ENCODE measurements at places on chromosomes 1 and 21.

GRCh38 chr21:45364468-45365185 lies 40.3 kb upstream of the COL18A1 start:
- peak; percentile 67 for DNase-seq

GRCh38 chr1:105793536-105794146 lies 1262.8 kb upstream of the PRMT6 start:
- DNase-seq: no peak

GRCh38 chr1:208254376-208254775 lies 10.2 kb upstream of the PLXNA2 start:
- peak; percentile 84 for DNase-seq

DNA sequence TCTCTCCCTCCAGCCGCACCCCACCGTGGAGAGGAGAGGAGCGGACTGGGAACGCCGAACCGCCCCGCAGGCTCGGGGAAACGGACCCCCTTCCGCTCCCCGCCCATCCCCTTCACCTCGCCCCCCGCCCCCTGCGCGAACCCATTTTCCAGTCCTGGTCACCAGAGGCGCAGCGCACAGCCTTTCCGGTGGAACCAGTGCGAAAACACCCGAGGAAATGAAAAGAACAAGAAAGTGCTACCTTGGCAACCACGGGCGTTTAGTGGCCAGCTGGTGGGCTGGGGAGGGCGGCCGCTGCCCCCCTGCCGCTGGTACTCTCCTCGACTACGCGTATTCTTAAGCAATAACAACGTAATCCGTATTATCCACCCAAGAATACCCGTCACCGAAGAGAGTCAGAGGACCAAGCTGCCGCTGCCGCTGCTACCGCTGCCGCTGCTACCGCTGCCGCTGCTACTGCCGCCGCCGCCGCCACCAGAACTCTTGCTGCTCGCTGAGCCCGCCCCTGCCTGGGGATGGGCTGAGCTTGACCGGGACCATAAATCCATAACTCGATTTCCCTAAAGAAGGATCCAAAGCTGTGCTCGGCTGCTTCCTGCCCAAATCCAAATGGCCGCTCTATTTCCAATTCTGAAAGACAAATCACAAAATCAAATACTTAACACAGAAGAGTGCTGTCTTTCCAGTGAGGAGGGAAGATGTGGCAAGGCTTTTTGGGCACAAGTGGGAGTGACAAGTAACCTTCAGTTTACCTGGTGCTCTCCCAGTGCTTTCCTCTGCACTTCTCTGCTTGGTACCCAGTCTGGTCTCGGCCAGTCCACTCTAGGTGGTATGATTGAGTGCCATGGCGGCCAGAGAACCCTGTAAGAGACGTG lies 125.2 kb upstream of the DPYD start:
- peak; percentile 65 for DNase-seq

DNA sequence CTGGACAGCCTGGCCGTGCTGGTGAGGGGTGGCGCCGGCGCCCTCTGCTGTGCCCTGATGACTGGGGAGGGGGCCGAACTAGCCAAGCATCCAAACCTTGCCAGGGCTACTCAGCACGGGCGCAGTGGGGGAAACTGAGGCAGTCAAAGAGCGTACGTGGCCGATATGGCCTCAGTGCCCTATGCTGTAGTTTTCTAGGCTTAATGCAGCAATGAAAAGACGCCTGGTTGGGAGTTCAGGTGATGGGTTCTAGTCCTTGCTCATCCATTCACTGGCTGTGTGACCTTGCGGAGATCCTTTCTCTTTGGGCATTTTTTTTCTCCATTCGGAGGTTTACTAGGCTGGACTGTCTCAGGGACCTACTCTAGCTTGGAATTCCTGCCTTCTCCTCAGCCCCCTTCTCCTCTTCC lies 822 bp downstream of the MTX1 start:
- no peak for DNase-seq

DNA sequence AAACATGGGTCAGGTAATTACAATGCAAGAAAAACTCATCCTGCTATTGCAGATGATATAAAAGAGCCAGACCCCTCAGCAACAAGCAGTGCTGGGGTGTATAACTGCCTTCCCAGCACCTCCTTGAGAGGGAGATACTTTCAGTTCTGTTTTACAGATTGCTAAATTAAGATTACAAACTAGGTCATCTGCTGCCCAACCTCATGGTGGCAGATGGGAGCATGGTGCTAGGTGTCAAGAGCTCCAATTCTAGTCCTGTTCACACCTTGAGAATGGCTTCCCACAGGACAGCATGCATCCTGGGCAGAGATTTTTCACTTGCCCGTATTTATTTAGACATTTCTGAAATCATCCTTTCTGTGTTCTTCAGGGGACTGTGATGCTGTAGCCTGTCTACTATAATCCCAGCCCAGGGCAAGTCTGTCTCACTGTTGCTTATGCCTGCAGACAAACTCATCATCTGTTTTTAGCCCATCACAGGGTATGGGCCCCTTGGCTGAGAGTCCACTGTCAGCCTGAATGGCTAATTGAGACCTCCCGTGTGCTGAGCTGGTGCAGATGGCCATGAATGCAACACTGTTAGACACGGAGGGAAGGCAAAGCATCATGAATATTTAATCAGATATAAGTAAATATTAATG lies 40.2 kb upstream of the PBX1 start:
- no peak for DNase-seq

GRCh38 chr21:44450999-44451398 lies 4.3 kb upstream of the LRRC3 start:
- no peak for DNase-seq

- DNase-seq: peak; percentile 58
Measured at GRCh38 chr1:206490771-206491405, 16.4 kb upstream of the RASSF5 start.

GRCh38 chr21:15761507-15762100 lies 31.8 kb downstream of the USP25 start:
- no peak for DNase-seq

GRCh38 chr1:220573836-220574235 lies 45.9 kb downstream of the MARK1 start:
- DNase-seq: no peak

- DNase-seq: peak; percentile 59
Measured at GRCh38 chr1:37465593-37466517, 8.5 kb upstream of the ZC3H12A start.

DNA sequence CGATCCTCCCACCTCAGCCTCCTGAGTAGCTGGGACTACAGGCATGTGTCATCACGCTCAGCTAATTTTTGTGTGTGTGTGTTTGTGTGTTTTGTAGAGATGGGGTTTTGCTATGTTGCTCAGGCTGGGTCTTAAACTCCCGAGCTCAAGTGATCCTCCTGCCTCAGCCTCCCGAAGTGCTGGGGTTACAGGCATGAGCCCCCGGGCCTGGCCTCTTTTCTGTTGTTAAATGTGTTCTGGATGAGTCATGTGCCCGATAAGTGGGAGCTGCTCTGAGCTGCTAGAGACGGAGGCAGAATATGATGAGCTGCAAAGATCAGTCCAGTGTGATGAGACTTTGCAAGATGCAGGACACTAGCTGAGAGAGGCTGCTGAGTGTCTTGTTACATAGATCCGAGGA lies 75.5 kb downstream of the VPS13D start:
- DNase-seq: no peak

GRCh38 chr1:224851210-224851847 lies 78.1 kb upstream of the DNAH14 start:
- peak; percentile 58 for DNase-seq

GRCh38 chr1:112565800-112566199 lies 53.1 kb downstream of the ST7L start:
- DNase-seq: no peak

DNA sequence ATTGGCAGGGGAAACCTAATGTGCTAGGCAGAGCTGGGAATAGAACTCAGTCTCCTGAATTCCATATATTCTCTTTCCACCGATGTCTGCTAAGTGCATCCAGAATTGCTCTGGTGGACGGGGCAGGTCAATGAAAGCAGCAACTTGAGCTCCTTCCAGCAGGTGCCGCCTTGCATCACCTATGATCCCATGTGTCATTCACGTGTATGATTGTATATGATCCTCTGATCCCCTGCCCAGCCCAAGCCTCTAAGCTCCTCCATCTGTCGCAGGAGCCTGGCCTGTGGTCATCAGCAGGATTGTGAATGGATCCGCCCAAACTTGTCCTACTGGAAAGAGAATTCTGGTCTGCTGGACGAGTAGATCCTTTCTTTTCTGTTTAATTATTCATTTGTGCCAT lies 13.1 kb downstream of the ACTA1 start:
- DNase-seq: no peak

- no peak for DNase-seq
Measured at GRCh38 chr1:229170274-229170673, 100.6 kb upstream of the RAB4A start.

DNA sequence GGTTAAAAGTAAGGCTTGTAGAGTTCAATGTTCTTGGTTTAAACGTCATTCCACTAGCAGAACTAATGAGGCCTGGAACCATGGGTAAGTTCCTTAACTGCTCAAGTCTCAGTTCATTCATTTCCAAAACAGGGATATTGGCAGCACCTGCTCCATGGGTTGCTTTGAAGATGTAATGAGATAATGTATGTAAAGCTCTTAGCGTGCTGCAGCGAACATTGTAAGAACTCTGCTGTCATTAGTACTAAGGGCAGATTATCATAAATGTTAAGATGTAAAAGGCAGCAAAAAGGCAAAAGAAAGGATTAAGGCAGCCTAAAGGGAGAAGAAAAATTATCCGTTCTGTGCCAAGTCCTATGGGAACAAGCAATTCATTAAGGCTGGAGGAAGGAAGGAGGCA lies 129.1 kb upstream of the NGF start:
- no peak for DNase-seq

DNA sequence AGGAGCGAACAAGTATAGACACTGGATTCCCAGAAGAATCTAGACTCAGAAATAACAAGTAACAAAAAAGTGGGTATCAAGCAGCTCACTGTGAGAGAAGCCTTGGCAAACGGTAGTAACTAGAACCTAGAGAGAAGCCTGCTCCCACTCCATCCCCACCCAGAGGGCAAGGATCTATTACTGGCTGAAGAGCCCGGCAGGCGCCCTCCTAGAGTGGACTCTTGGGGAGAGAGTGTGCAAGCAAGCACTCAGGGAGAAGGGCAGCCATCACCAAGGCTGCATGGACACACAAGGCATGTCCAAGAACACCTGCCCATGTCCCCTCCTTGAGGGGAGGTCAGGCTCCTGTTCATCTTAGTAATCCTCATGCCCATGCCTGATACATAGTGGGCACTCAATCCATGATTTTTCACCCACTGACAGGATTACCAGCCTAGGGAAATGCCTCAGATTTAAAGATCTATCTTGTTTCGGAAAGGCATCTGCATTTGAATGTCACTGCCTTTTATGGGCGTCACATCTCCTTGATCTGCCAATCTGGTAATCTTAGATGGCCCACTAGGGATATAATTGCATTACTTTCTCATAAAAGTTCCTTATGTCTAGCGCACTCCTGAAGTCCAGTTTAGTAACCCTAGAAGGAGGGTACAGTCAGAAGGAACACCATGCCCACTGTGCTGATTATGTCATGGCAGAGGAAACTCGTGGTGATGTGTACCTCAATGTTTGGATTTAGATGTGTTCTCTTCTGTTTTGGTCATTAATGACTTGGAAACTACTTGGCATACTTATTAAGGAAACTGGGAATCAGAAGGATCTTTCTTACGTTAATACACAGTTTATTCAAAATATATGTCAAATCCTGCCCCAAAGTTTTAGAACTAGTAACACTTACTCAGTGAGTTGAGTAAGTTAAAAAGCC lies 14.4 kb downstream of the CNN3 start:
- DNase-seq: no peak

DNA sequence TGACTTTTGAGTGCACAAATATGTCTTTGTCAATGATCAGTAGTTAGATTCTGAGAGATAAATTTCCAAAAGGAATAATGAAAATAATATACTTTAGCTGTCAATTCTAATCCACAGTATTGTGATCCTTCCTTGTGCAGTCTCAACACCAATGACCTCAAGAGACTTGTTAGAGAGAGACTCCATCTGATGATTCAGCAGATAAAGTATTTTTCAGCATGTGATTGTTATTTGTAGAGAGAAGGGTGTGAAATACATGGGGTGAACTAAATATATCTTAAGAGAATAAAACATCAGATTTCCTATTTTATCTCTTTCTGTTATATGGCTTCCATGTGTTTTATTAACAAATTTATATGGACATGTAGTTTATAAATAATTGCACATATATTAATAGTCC lies 5.9 kb upstream of the ZNF124 start:
- no peak for DNase-seq

DNA sequence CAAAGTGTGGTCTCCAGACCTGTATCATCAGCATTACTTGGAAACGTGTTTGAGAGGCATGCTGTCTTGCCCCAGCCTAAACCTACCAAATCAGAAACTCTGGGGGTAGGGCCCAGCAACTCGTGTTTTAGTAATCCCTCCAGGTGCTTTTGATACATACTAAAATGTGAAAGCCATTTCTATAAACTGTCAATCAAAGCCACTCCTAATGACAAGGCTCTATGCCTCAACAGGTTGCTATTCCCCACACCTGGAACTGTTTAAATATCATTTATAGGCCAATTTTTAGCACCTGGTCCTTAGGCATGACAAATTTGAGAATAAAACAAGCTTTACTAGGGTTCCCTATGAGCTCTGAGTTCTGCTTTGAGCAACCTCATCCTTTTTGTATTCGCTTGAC lies 158.7 kb upstream of the NR5A2 start:
- no peak for DNase-seq

GRCh38 chr1:116740296-116740695 lies 13.9 kb upstream of the CD2 start:
- DNase-seq: no peak

DNA sequence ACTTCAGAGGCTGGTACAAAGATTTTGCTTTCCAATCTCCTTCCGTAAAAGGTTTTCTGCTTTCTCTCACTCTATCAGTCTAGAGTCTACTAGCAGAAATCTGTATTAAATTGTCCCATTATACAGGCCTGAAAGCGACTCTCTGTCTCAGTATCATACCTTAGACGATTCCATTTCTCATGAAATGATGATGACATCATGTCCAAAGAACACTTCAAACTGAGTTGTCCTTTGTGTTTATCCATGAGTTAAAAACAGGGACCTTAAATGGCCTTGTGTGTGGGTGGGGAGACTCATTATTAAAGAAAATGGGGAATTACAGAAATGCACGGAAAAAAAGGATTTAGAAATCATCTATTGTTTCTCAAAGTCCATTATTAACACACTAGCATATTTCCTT lies 21.0 kb upstream of the SLC44A3 start:
- DNase-seq: no peak

GRCh38 chr21:38380481-38381137 lies 117.7 kb downstream of the ERG start:
- no peak for DNase-seq

GRCh38 chr1:166489670-166490436 lies 323.1 kb upstream of the FAM78B start:
- peak; percentile 33 for DNase-seq

DNA sequence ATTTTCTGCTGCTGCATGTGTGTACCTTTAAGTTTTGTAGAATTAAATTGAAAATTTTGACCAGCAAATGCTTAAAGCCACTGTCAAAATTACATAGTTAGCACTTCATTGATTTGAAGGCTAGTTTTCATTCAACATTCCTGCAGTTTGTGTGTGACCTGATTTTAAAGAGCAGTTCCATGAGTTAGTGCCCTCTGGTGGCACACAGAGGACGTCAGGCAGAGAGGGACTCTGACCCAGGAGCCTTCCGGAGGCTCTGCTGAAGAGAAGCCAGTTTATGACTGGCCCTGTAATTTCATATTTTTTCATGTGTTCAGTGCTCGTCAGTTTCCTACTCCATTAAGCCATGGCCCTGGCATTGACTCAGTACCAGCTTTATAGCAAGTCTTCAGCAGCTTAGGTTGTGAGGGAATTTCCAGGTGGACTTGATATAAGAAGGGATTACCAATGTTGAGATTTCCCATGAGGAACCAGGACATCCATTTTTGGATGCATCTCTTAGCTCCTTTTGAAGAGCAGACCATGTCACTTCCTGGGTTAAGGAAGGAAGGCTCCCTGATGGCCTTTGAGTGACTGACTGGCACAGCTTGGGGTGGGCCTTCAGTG lies 104.7 kb downstream of the CAMTA1 start:
- DNase-seq: peak; percentile 64
